Upper lobe of right lung (tissue), 1 donor: ENCODE measurements at places on chromosomes 1 and 21. TPM values are rescaled to one million over a fixed set of nuclear protein-coding genes. Genes with fewer than 3 reads are reported as not detected.

DNA sequence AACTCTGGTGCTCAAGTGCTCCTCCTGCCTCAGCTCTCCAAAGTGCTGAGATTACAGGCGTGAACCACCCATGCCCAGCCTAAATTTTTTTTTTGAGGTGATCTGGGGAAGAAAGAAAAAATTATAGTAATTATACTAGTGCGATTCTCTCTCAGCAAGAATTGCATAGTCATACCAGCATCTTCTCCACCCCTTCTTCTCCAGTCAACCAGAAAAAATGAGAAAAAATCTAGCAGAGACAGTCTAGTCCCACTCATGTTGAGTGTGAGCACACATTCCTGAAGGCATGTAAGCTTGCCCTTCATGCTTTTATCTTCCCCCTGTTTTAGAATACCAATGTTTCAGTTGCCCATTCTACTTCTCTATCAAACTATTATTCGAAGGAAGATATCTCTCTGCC is 207.6 kb downstream of the S1PR1 start:
- no peak overlapping the region for H3K4me3 ChIP-seq
- H3K4me1 ChIP-seq = no peaks in the 10 kb centered on the region
- DNase-seq = no peak
- no peaks in the 10 kb centered on the region for H3K27me3 ChIP-seq
- no peaks in the 10 kb centered on the region for H3K36me3 ChIP-seq

DNA sequence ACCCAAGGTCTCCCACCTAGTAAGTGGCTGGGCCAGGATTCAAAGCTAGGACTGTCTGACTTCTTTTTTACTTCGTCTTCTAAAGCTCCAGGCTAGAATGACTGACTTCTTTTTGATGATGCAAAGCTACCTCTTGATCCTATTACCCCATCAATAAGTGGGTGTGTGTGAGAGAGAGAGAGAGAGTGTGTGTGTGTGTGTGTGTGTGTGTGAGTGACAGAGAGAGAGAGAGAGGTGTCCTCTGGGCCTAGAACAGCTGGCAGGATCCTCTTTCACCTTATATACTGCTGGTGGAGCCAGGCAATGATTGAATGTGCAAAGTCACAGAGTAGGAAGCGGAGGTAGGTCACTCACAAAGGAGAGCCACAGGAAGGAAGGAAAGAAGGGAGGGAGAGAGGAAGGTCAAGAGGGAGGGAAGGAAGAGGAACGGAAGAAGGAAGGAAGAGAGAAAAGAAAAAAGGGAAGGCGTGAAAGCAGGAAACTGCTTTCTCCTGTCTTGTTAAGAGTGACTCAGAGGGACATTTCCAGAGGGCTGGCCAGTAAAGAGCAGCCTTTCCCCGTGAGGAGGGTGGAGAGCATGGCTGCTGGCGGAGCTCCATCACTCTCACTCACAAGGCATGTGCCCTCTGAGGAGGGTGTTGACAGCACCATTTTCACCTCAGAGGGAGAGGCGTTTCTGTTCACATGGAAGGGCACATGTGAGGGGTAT is 68.9 kb downstream of the CDC7 start:
- H3K36me3 ChIP-seq = no peaks in the 10 kb centered on the region
- peak; percentile 78 for DNase-seq
- H3K4me3 ChIP-seq = no peak overlapping the region
- peaks cover 35% of the 10 kb centered on the region for H3K4me1 ChIP-seq
- no peaks in the 10 kb centered on the region for H3K27me3 ChIP-seq

- H3K4me1 ChIP-seq = no peaks in the 10 kb centered on the region
- no peak for DNase-seq
- no peaks in the 10 kb centered on the region for H3K27me3 ChIP-seq
- no peaks in the 10 kb centered on the region for H3K36me3 ChIP-seq
- H3K27ac ChIP-seq = no peak overlapping the region
Measured at GRCh38 chr1:223611936-223612335, 53.6 kb downstream of the CAPN8 start.

- DNase-seq = no peak
- H3K27me3 ChIP-seq = no peaks in the 10 kb centered on the region
- peaks cover 8% of the 10 kb centered on the region for H3K36me3 ChIP-seq
- no peak overlapping the region for H3K4me3 ChIP-seq
- peaks cover 46% of the 10 kb centered on the region for H3K4me1 ChIP-seq
- H3K27ac ChIP-seq = no peak overlapping the region
Measured at GRCh38 chr1:150005606-150006005, 4.9 kb downstream of the OTUD7B start.

DNA sequence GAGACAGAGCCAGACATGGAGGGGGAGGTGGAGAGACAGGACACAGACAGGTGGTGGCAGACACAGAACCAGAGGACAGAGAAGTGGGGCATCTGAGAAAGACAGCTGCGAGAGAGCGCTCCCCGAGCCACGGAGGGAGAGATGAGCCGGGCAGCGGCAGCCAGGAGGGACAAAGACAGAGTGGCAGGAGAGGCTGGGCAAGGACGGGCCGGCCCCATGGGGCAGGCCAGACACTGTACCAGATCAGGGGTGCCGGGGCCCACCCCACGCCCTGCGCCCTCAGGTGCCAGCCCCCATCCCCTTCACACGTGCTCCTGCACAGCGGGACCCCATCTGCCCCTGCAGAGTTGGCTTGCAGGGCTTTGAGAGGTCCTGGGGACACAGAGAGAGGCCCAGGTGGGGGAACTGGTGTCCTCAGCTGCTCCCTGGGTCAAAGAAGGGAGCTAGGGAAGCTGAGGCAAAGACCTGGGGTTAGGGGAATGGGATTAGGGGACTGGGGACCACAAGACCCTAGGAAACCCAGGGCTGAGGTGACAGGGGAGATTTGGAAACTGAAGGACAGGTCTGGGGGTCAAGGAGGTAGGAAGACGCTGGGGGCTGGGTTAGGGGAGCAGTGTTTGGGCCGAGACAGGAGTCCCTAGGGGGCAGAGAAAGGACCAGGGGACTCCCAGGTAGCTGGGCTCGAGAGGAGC is 643 bp downstream of the FNDC5 start:
- H3K4me1 ChIP-seq = no peaks in the 10 kb centered on the region
- peaks cover 22% of the 10 kb centered on the region for H3K27me3 ChIP-seq
- H3K36me3 ChIP-seq = no peaks in the 10 kb centered on the region
- no peak overlapping the region for H3K27ac ChIP-seq

DNA sequence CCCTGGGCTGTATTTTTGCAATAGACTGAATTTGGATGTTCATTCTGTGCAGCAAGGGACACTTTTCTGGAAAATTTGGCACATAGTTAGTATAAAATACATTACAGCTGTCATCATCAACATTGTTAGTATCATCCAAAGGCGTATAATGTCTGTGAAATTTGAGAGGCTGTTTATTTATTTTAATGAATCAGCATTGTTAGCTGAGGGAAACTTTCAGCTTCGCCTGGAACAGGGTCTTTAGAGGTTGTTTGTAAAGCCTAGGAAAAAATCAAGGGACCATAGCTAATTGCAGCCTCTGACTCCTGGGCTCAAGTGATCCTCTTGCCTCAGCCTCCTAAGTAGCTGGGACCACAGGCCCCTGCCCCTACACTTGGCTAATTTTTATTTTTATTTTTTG is 106.8 kb upstream of the USP24 start:
- H3K4me1 ChIP-seq = no peaks in the 10 kb centered on the region
- no peak for DNase-seq
- no peak overlapping the region for H3K27ac ChIP-seq
- no peaks in the 10 kb centered on the region for H3K27me3 ChIP-seq

GRCh38 chr1:151892190-151892589 is 17.1 kb downstream of the THEM4 start:
- H3K27ac ChIP-seq = no peak overlapping the region
- H3K27me3 ChIP-seq = no peaks in the 10 kb centered on the region
- no peaks in the 10 kb centered on the region for H3K4me1 ChIP-seq

DNA sequence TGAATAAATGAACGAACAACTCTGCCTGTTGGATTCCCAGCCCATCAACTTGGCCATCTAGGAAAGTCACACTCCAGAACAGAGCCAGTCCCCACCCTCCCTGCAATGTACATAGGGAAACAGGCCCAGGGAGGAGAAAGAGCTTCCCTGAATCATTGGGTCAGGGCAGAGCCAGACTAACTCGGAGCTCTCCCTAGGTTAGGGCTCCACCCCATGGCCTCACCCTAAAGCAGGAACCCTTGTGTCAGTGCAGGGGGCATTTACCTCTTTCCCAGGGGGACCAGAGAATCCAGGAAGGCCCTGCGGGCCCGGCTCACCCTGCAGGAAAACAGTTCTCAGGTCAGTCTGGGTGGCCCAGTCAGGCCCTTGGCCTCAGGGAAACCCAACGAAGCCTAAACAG is 11.6 kb downstream of the COL9A2 start:
- no peak overlapping the region for H3K27ac ChIP-seq
- no peaks in the 10 kb centered on the region for H3K27me3 ChIP-seq
- no peak overlapping the region for H3K4me3 ChIP-seq
- no peaks in the 10 kb centered on the region for H3K4me1 ChIP-seq
- no peak for DNase-seq

DNA sequence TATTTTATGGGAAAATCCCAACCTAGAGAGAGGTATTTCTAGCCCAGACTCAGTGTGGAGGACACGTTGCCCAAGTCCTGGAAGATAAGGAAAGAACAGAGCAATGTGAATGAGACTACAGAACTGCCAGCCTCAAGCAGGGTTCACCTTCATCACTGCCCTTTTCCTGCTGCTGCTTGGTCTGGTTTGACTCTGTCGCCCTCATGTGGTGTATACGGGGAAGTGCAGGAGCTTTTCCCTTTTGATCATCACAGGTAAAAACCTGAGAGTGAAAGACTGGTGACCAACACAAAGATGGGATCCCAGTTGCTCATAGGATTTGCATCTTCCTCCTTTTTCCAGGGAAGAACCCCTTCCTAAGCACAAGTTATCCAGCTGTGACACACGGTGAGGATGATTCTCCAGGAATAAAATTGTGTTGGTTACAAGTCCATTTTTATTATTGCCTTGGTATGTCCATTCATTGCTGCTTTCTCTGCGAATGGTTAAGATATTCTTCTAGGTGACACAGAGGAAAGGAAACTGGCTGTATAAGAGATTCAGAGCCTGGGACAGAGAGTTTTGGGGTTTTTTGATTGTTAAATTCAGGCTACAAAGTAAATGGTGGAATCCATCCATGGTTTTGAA is 89.5 kb upstream of the CD53 start:
- no peak overlapping the region for H3K4me3 ChIP-seq
- no peaks in the 10 kb centered on the region for H3K36me3 ChIP-seq
- DNase-seq = no peak
- H3K27me3 ChIP-seq = peaks cover 12% of the 10 kb centered on the region

- H3K27ac ChIP-seq = no peak overlapping the region
- no peaks in the 10 kb centered on the region for H3K27me3 ChIP-seq
- no peaks in the 10 kb centered on the region for H3K4me1 ChIP-seq
- no peak for DNase-seq
- no peaks in the 10 kb centered on the region for H3K36me3 ChIP-seq
- no peak overlapping the region for H3K4me3 ChIP-seq
Measured at GRCh38 chr1:67192902-67193301, 26.6 kb downstream of the IL23R start.

GRCh38 chr1:159795534-159795933 is 6.6 kb upstream of the FCRL6 start:
- no peak for DNase-seq
- no peaks in the 10 kb centered on the region for H3K36me3 ChIP-seq
- no peak overlapping the region for H3K27ac ChIP-seq
- H3K27me3 ChIP-seq = no peaks in the 10 kb centered on the region

GRCh38 chr1:58904299-58905125 is 120.7 kb upstream of the JUN start:
- no peaks in the 10 kb centered on the region for H3K27me3 ChIP-seq
- H3K27ac ChIP-seq = peak overlapping the region; percentile 98
- peak overlapping the region; percentile 66 for H3K4me3 ChIP-seq

- no peak for DNase-seq
- H3K4me1 ChIP-seq = no peaks in the 10 kb centered on the region
- H3K27me3 ChIP-seq = no peaks in the 10 kb centered on the region
- H3K27ac ChIP-seq = no peak overlapping the region
- no peaks in the 10 kb centered on the region for H3K36me3 ChIP-seq
Measured at GRCh38 chr1:93002781-93003180, 41.5 kb upstream of the DIPK1A start.

DNA sequence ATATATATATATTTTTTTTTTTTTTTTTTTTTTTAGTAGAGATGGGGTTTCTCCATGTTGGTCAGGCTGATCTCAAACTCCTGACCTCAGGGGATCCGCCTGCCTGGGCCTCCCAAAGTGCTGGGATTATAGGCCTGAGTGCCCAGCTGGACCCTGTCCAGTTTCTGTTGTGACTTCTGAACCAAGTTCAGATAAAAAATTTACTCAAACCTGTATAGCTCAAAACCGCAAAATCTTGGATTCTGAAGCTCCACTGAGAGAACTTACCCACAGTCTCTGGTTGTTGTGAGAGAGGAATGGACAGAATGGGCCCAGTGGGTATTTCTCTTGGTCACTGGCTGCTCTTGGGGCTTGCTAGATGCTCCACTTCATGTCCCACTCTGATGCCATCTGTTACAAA is 76.4 kb downstream of the HS2ST1 start:
- DNase-seq = no peak
- no peaks in the 10 kb centered on the region for H3K36me3 ChIP-seq
- H3K4me3 ChIP-seq = no peak overlapping the region
- H3K27ac ChIP-seq = no peak overlapping the region
- H3K4me1 ChIP-seq = no peaks in the 10 kb centered on the region
- no peaks in the 10 kb centered on the region for H3K27me3 ChIP-seq

DNA sequence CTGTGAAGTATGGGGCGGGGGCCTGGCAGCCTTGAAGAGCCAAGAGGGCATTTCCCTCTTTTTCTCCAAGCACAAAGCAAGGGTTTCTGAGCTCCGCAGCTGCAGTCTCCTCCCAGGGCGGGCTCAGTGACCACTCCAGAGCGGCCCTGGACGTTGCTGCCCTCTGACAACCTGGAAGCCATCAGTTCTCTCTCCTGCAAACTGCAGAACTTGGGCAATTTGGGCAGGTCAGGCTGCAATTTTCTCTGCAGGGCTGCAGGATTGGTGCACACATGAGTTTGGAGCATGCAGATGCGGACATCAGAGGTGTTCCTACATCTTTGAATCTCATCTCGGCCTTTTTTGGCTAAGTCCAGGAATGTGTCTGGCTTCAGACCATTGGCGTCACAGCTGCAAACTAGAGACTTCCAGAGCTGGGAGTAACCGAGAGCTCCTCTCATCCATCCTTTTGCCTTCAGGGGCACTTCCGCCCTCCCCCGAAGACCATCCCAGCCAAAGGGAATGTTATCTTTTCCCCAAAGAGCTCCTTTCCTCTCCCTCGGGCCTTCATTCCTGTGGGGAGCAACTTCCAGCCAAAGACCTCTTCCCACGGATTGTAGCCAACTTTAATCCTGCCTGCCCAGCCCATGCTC is 139.6 kb upstream of the WNT4 start:
- H3K4me3 ChIP-seq = no peak overlapping the region
- H3K27me3 ChIP-seq = no peaks in the 10 kb centered on the region
- no peak for DNase-seq
- no peak overlapping the region for H3K27ac ChIP-seq
- H3K36me3 ChIP-seq = no peaks in the 10 kb centered on the region
- no peaks in the 10 kb centered on the region for H3K4me1 ChIP-seq

DNA sequence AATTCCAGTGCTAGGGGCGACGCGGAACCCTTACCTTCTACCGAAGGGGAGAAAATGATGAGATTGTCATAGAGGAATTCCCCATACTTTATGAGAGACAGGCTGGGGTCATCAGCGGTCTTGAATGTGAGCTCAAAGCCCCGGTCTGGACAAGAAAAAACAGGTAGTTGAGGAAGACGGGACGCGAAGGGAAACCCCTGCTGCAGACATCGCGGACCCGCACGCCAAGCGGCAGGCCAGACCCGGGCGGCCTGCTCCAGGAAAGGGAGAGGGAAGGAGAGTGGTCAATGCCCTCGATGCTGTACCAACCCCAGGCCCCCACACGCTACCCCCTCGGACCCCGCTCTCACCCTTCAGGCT is 342 bp downstream of the DDOST start:
- H3K4me3 ChIP-seq = peak overlapping the region; percentile 99
- no peak for DNase-seq
- no peaks in the 10 kb centered on the region for H3K27me3 ChIP-seq
- peaks cover 18% of the 10 kb centered on the region for H3K4me1 ChIP-seq
- H3K36me3 ChIP-seq = peaks cover 37% of the 10 kb centered on the region

The NPR1 gene
- total RNA-seq = 69.4 TPM

The FALEC gene
- total RNA-seq = 1.0 TPM
